ENCODE measurements at places on chromosomes 7 and 10.

GRCh38 chr10:62541811-62542210, 167.6 kb downstream of the ZNF365 start:
- no peak for DNase-seq

DNA sequence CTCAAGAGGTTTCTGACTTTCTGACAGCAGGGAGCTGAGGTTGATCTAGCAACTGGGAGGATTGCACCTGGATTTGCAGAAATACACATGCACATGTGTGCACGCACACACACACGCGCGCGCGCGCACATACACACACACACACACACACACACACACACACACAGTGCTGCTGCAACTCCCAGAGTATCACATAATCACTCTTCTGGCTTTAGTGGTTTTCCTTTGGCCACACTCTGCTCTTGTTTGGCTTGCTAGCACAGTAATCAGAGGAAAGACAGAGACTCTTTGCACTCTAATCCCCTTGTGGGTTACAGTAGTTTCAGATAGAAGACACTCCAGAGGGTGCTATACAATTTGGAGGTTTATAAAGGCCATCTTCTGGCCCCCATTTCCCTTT, 705.0 kb downstream of the AUTS2 start:
- DNase-seq, result no peak

DNA sequence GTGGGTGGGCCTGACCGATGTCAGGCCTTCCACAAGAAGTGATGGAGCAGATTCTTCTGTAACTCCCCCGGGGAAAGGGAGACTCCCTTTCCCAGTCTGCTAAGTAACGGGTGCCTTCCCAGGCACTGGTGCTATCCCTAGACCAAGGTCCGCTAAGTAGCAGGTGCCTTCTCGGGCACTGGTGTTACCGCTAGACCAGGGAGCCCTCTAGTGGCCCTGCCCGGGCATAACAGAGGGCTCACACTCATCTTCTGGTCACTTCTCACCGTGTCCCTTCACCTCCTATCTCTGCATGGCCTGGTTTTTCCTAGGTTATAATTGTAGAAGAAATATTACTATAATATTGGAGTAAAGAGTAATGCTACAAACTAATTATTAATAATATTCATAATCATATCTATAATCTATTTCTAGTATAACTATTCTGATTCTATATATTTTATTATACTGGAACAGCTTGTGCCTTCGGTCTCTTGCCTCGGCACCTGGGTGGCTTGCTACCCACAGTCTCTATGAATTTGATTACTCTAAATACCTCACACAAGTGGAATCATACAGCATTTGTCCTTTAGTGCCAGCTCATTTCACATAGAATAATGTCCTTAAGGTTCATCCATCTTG, 1378.7 kb downstream of the XPNPEP1 start:
- DNase-seq, result peak; percentile 1

DNA sequence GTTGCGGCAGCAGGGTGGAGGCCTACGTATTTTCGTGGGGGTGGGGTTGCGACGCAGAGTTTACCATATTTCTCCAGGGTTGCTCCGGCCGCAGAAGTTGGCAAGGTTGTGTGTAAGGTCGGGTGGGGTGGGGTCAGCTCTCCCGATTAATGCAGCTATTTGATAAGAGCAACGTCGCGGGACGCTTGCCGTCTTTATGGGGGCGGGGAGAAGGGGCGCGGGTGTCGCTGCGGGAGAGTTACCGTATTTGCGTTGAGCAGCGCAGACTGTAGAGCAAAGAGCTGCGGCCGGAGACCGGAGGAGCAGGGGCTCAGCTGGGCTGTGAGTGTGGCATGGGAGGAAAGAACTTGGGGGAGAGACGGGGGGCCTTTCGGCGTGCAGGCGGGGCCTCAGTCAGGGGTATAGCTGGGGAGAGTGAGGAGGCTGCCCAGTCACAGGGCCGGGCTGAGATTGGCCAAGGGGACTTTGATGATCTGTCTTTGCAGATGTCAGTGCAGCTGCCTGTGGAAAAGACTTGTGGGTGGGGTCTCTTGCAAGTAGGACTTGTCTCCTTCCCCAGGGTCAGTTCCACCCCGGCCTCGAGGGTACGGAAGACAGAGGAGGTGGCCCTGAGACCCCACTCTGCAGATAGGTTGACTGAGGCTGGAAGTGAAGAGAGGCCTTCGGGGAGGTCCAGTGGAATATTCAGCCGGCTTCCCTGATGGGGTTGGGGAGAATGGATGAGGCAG, 26.6 kb downstream of the ZNF775 start:
- no peak for DNase-seq

DNA sequence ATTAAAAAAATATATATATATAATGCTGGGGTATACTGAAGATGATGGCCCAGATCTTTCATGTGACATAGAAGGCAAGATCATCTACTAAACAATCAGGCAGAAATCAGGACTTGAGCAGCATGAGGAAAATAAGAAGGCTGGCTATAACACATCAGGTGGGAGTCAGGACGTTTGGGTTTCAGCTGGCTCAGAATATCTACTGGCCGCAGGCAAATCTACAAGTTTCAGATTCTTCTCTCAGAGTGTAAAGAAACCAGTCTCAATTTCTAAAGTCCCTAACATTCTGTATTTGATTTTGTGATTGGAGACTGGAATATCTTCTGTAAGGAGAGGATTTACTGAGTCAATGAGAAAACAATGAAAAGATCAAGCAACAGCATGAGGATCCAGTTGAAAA, 37.7 kb upstream of the FAM3C start:
- no peak for DNase-seq

DNA sequence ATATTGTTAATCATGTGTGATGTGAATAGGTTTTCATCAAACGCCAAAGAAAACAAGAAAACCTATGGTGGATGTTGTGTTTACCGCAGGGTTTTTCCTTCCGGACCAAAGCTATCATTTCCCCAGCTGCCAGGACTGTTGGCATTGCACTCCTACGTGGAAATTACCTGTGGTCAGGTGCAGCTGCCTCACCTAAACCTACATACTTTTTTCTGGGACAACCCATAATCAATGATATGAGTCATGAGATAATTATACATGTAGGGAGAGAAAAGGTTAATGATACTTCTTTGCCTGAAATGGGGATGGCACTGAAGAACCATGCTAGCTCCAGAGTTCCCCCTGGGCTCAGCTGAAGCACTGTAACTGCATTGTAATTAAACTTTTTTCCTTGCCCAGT, 223.6 kb upstream of the SEMA3E start:
- DNase-seq, result no peak

- no peak for DNase-seq
These were observed 2.0 kb downstream of the FLNC start for GRCh38 chr7:128831994-128832879.

- DNase-seq, result no peak
These were observed 5.1 kb downstream of the DDIT4 start for GRCh38 chr10:72278668-72279393.

DNA sequence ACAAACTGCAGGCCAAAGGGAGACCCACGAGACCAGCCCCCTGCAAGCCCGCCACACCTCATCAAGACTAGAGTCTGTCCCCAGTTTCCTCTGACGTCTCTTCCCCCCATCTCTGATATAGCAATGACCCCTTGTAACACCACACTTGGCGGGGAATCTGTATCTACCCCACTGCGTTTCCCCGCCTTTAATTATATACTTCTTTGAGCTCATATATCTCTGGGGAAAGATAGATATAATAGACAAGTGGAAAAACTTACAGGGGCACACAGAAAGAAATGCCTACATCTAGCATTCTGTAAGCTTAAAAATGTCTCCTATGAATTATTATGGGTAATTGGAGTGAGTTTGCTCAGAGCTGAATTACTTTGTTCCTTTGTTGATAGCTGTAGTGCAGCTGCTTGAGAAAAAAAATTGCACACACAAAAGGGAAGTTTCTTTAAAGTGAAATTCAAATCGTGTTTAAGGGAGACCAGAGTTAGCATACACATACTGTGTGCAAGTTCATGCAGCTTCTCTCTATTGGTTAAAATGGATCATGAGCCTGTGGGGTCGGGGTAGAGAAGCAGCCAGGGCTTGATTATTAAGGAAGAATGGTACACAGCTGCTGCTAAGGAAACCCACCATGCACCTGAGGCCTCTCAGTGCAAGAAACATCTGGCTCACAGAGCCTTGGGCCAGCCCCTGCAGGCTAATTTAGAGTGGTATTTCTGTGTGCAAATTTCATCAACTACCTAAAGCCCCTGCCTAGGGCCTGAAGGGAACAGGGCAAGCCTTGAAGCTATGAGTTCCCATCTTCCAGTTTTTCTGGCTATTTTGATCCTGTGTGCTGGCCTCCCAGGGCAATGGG, 32.5 kb downstream of the CDCA7L start:
- no peak for DNase-seq

- DNase-seq, result no peak
These were observed 4.3 kb downstream of the AOC1 start for GRCh38 chr7:150856303-150857275.

GRCh38 chr7:91503934-91504555, 239.8 kb downstream of the FZD1 start:
- no peak for DNase-seq

GRCh38 chr7:115708013-115708341, 322.6 kb downstream of the TFEC start:
- no peak for DNase-seq

- no peak for DNase-seq
These were observed 95.0 kb downstream of the VPS50 start for GRCh38 chr7:93327006-93327633.

GRCh38 chr10:126068322-126068721, 172.0 kb downstream of the FANK1 start:
- DNase-seq, result no peak

DNA sequence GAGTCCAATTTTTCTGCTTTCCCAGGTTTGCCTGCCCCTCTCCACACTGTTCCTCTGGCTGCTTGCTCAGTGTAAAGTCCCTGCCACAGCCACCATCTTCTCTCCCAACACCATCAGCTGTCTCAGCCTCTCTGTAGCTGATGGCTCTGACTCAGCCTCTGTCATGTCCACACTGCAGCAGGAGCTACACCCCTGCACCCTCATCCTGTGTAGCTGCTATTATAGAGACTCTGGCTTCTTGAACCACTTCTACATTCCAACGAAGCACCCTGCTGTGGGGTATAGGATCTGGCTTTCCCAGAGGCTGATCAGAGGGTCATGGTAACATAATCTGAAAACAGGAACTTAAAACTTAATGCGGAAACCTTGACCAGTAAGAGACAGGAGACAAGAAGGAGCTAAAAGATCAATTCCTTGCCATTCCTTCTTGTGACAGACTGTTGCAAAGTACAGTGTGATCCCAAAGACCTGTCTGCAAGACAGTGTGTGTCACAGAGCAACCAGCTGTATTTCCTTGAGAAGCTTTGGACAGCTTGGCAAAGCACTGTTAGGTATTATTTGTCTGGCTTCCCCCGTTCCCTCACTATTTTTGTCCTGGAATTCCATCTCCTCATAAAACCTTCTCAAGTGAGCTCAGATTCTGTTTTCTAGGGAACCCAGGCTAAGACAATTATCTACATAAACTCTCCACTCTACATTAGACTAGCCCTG, 42.3 kb downstream of the NRCAM start:
- DNase-seq, result no peak

- no peak for DNase-seq
These were observed 37.2 kb downstream of the ZNF33A start for GRCh38 chr10:38047666-38048065.

DNA sequence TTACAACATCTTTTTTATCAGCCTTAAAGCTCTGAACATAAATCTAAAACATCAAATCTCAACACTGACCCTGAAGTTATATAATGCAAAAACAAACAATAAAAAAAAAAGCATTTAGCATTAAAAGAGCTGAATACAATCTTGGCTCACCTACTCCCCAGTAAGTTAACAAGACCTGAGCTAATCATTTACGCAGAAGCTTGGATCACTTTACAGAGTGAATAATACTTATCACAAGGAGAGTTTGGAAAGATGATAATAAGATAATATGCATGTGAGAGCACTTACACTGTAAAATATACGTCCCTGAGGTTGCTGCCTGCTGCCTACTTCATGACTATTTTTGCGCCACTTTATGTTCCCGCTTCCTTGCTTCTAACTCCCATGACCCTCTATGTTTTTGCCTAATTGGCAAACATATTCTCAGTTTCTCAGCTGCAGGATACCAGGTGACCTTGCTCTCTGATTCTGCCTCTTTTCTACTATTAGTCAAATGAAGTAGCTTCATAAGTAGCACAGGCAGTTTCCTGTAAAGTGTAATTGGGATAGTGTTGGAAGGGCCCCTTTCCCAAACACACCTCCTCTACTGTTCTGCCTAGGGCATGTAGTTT, 333.6 kb downstream of the LRRTM3 start:
- no peak for DNase-seq

DNA sequence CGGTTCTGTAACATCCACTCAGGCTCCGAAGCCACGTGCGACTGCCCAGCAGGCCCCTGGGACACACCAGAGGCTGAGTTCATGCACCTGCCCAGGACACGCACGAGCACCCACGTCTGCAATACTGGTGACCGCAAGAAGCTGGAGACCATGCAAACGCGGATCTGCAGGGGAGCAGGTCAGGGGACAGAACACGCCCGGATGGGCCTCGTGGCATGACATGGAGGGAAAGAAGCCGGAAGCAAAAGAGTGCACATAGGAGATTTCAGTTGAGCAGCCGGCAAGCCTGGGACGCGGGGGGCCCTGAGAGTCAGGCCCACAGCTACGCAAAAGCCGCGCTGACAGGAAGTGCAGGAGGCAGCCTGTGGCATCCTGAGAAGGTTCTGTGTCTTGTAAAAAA, 73.7 kb downstream of the FOXL3 start:
- DNase-seq, result peak; percentile 34

- no peak for DNase-seq
These were observed 302.8 kb upstream of the AOAH start for GRCh38 chr7:37027104-37027503.

DNA sequence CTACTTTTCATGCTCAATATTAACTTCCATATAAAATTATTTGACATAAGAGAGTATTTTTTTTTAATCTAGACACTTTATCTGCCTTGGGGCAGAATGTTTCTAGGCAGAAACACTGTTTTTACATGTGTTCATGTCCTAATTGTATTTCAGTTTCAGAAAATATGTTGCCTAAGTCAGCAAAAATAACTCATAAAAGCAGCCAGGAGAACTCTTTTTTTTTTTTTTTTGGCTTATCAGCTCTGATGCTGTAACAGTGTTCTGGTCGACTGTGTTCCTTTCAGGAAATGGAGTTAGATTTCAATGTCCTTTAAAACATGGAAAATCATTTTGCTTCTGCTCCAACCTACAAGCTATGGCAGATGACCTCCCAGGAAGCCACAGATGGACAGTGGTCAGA, 63.2 kb upstream of the OPALIN start:
- no peak for DNase-seq

DNA sequence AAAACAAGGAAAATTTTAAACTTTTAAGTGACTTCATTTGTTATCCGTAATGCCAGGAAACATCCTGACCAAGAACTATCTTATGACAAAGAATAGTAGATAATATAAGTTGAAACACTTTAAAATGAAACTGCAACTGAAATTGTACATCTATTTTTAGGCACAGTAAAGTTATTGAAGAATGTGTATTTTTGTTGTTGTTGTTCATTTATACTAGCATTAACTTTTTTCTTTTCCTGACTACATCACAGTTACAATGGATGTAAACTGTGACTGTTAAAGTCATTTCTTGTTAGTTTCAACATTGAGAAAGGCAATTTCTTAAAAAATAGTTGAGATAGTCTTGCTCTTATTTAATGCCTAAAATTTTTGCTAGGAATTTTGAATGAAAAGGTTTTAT, 2.6 kb downstream of the CPED1 start:
- DNase-seq, result no peak

Measured in activated naive CD4-positive, alpha-beta T cell (primary cell).